ENCODE measurements at places on chromosomes 6 and 20.

- DNase-seq = no peak
These were observed 31.0 kb upstream of the PSMF1 start for GRCh38 chr20:1087311-1087905.

DNA sequence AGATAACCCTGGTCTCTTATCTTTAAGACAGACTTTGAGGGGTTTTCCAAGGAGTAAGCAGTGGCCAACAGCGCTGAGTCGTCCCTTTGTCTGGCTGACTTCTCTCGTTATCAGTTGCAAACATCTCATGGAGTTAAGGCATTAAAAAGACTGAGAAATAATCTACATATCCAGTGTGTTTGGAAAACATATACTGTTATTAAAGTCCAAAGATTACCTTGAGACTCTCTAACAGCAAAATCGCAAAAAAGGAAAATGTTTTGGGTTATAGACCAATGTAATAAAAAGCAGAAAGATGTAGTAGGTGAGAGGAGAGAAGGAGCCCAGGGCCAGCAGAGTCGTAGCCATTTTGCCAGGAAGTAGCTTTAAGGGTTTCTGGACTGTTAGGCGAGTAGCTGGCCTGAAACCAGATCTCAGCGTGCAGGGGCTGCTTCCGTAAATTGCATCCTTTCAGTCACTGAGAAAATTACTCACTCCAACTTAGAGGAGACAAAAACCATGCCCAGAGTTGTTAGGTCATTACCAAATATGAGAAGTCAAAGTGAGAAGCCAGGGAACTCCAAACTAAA, 24.6 kb downstream of the MYLK4 start:
- DNase-seq = no peak

DNA sequence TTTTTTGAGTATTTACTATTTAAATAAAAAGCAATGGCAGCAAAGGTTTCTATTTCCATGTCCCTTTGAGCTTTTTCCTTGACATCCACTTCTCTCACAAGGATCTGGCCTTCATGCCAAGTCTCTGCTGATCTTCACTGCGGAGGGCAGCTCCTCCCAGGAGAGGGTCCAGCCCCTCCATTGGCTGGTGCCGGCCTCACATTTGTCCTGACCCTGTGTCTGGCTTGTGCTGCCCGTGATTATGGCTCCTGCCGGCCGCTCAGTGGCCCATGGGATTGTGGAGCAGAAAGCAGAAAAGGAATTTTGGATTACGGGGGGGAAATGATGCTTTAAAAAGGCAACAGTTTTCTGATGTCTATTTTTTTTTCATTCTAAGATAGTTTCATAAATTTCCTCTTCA, 31.2 kb upstream of the PDE7B start:
- DNase-seq = no peak

GRCh38 chr6:7637533-7637932, 47.5 kb downstream of the SNRNP48 start:
- DNase-seq = no peak

- no peak for DNase-seq
These were observed 182.0 kb downstream of the COL21A1 start for GRCh38 chr6:56065408-56065807.

- no peak for DNase-seq
These were observed 51.4 kb upstream of the NUP153 start for GRCh38 chr6:17758119-17758518.

GRCh38 chr6:169420912-169421543, 167.4 kb upstream of the THBS2 start:
- DNase-seq = peak; percentile 86

GRCh38 chr6:46501136-46502089, 10.2 kb upstream of the RCAN2 start:
- DNase-seq = no peak
